ENCODE measurements at places on chromosomes 7 and 10. TPM values are rescaled to one million over a fixed set of nuclear protein-coding genes. Genes with fewer than 3 reads are reported as not detected.

CDNF gene
- total RNA-seq: 0.86 TPM

SPRN gene
- total RNA-seq: 0.89 TPM

PRSS1 gene
- total RNA-seq: not detected

HELLS gene
- 23.4 TPM for total RNA-seq

RELN gene
- total RNA-seq: 0.29 TPM

ACTR1A gene
- total RNA-seq: 196 TPM

LEP gene
- not detected for total RNA-seq

PYROXD2 gene
- total RNA-seq: 2.3 TPM

ACSM6 gene
- total RNA-seq: not detected

SPDYE2 gene
- total RNA-seq: not detected

PHKG1 gene
- total RNA-seq: not detected

HOXA7 gene
- total RNA-seq: 2.6 TPM

CHAT gene
- not detected for total RNA-seq

KMT2E gene
- total RNA-seq: 22.5 TPM

GLCCI1 gene
- total RNA-seq: 1.8 TPM

TAS2R4 gene
- total RNA-seq: not detected

ENTPD1 gene
- not detected for total RNA-seq

NCF1 gene
- not detected for total RNA-seq

PTN gene
- 15.3 TPM for total RNA-seq

FAM204A gene
- 44.5 TPM for total RNA-seq

TBC1D12 gene
- total RNA-seq: 4.3 TPM

PRKRIP1 gene
- 10.1 TPM for total RNA-seq

CALHM3 gene
- not detected for total RNA-seq

ICA1 gene
- 0.71 TPM for total RNA-seq

ARHGEF5 gene
- 4.6 TPM for total RNA-seq

CTNNA3 gene
- not detected for total RNA-seq

MOGAT3 gene
- not detected for total RNA-seq

PPP1R17 gene
- total RNA-seq: not detected

TACC2 gene
- 9.5 TPM for total RNA-seq

VSTM4 gene
- total RNA-seq: under 0.01 TPM

CPED1 gene
- total RNA-seq: 72.0 TPM

SH2D4B gene
- not detected for total RNA-seq
